ENCODE measurements at places on chromosomes 1 and 21.

GRCh38 chr1:4754816-4755215, 100.4 kb downstream of the AJAP1 start:
- no peak for DNase-seq

DNA sequence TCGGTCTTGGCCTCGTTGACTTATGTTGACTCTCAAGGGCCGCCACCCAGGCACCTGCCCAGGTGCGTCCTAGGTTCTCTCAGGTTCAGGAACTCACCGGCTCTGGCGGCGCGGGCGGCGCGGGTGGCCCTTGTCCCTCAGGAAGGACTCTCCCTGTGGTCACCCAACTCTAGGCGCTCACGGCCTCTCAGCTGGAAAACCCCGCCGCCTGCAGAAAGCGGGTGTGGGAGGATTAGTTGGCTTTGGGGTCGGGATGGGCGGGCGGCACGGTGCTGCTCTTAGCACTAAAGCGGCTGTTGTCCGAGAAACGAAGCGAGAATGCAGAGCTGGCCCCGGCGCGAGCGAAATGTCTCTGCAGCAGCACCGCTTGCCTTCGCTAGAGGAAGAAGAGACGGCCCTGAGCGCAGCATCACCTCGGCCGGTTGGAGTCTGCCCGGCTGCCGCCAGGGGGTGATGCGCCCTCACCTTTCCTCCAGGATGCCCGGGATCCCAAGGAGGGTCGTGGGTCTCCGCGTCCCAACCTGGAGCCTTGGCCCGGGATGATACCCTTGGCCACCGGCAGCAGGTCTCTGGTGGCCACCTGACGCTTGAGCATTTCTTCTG, 8.1 kb upstream of the TADA1 start:
- no peak for DNase-seq

DNA sequence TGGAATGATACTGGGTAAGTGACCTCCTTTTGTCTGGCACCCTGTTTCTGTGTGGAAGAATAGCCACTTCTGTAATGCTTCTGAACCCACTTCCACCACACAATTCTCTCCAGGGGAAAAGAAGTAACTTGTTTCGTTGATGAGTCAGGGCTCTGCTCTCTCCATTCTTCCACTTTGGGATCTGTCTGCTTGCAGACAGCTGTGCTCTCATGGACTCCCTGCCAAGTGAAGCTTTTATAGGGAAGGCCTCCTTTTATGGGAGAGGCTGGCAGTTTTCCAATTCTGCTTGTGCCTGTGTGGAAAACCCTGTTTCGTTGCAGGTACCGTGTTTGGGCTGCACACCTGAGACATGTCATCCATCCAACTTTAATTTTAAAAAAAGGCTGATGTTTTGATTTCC, 130.7 kb downstream of the GIPC2 start:
- no peak for DNase-seq

- peak; percentile 70 for DNase-seq
Measured at GRCh38 chr21:15003463-15004135, 61.2 kb downstream of the NRIP1 start.

- no peak for DNase-seq
Measured at GRCh38 chr1:151237678-151238466, 16.7 kb upstream of the PSMD4 start.

- DNase-seq = peak; percentile 80
Measured at GRCh38 chr1:27234049-27234882, at the start of gene WDTC1. Gene WDTC1, plus strand, starts transcription at chr1:27234632. Its CDS starts 26,423 bp downstream, at chr1:27261055.

GRCh38 chr1:51520700-51521248, 1.7 kb upstream of the EPS15 start:
- DNase-seq = no peak

- DNase-seq = no peak
Measured at GRCh38 chr1:97379387-97380075, 541.3 kb downstream of the DPYD start.

- DNase-seq = no peak
Measured at GRCh38 chr1:153790966-153791647, 15.9 kb downstream of the SLC27A3 start.

GRCh38 chr21:29647353-29647781, 292.4 kb downstream of the GRIK1 start:
- DNase-seq = no peak

- no peak for DNase-seq
Measured at GRCh38 chr1:78918157-78918556, 88.4 kb downstream of the ADGRL4 start.

DNA sequence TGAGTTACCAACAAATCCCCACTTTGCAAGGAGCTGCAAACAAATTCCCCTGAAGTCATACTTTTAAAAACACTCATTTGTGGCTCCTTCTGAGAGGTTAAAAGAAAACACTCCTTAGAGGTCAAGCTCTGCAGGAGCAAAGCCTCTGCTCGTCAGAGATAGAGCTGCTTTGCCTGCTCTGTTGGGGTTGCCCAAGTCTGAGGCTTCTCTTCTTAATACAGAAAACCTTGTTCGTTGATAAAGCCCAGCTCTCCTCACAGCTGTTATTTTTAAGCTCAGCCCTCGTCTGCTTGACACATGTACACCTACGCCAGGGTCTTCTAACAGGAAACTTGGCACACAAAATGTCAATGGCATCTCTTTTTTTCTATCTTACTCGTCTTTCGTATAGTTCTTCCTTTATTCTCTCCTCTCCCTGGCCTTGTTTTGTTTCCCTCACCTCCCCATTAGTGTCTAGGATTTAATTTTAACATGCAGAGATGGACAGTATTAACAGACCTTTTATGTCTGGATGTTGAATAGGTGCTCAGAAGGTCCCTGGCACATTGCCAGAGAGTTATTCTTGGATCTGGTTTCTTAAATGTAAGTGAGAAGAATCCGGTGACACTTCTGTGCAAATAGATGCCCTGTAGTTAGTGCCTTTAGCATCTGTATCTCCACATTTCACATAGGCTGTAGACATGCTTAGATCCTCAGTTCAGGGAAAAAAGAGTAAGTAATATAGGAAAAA, 86.0 kb downstream of the LRRC53 start:
- DNase-seq = no peak

- no peak for DNase-seq
Measured at GRCh38 chr1:117594261-117594990, 11.4 kb upstream of the TENT5C start.

DNA sequence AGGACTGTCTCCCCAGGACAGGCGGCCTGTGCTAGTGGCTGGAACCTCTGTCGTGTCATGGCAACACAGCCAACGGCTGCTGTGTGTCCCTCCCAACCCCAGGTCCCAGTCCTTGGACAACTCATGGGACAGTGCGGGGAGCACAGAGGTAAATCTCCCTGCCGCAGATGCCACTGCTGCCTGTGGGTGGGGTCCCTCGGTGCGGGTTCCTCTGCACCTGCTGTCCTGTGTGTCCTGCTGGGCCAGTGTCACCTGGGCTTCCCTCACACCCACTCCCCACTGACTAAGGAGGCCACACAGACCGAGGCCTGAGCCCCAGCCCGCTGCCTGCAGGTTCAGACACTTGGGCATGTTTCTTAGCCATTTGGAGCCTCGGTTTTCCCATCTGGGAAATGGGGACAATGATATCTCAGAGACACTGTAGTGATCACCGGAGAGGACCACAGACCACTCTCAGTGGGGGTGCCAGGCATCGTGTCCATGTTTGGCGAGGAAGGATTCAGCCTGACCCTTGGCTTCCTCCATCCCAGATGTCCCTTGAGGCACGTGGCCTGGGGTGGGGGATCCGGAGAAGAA, 96.5 kb downstream of the SIK1 start:
- no peak for DNase-seq

GRCh38 chr1:97034651-97035050, 313.1 kb downstream of the PTBP2 start:
- no peak for DNase-seq

DNA sequence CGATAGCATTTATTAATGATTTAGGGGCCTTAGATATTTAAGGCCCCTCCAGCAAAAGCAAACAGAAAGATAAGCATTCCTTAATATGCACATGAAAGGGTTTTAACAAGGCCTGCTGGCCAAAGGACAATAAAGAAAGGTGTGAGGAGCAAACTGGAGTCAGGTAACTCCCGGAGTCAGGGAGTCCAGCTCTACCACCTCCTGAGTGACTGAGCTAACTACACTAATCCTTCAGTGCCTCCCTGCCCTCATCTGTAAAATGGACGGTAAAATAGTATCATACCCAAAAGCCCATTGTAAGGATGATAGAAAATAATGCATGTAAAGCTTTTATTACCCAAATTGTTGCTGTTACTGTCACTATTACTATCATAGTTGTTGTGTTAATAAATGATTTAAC, 161.7 kb downstream of the SIPA1L2 start:
- no peak for DNase-seq

GRCh38 chr1:231636157-231636556, 9.6 kb downstream of the DISC1 start:
- DNase-seq = no peak

DNA sequence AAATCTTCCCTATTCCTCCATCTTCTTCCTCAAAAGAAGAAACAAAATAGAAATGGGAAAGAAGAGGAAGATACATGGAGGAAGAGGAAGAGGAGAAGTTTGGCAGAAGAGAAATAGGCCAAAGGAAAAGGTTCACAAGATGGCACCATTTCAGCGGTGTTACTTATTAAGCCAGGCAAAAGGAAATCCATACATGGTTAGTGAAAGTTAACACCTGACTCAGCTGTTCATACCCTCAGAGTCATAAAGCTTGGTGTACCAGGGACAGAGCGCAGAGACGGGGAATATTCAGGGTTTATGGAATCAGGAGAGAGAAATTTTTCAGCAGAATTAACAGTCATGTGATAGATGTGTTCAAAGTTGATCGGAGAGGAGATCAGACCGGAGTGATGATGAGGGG, 70.6 kb downstream of the COQ8A start:
- no peak for DNase-seq

DNA sequence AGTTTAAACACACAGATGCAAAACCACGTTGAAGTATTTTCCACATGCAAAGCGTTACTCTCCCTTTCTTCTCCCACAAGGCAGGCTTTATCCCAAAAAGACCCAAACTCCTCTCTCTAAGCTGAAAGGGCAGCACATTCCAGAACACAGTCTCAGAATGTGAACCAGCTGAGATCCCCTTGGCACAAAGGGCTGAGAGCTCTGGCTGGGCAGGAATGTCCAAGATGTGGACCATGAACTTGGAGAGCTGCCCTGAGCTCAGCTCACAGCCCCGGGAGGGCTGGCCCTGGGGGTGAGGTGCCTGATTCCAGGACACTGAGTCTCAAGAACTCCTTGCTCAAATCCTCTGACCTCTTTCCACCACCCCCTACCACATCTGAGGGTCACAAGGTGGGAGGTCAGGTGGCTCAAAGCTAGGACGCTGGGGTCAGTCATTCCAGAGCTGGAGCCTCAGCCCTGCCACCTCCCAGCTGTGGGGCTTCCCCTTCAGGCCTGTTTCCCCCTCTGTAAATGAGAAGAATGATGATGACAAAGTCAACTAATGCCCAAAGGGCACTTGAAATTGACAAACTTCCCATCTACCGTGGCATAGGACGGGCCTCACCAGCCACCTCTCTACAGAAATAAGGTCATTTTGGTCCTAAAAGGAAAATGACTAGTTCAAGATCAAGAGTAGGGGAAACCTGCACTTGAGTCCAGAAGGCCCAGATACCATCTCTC, 11.5 kb downstream of the ALDH4A1 start:
- DNase-seq = no peak

- no peak for DNase-seq
Measured at GRCh38 chr1:181969902-181970301, 91.6 kb downstream of the ZNF648 start.

GRCh38 chr1:233064988-233065387, 114.6 kb downstream of the NTPCR start:
- DNase-seq = no peak

DNA sequence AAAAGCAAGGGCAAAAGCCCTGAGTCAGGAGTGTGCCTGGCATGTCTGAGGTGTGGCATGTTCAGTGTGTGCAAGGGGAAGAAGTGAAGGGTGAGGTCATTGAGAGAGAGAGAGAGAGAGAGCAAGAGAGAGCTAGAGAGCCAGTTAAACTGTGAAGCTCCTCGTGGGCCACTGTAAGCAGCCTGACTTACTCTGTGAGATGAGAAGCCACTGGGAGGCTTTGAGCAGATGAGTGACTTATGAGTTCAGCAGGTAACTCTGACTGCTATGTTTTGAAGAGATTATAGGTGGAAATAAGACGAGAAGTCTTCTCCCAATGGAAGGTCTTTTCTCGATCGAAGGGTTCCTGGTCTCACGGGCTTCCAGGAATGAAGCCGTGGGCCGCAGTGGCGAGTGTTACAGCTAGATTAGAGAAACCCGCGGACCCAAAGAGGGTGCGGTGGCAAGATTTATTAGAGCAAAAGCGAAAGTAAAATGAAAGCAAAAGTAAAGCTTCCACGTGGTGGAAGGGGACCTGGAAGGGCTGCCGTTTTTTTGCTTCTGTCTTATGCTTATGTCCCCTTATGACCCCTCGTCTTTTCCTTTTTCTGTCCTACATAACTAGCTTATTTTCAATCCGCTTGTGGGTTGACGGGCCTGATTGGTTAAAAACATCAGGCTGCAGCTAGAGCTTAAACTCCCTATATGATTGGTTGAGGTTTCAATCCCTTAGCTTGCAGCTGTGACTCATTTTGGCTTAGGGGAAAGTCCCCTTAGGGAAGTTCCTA, 323.1 kb upstream of the FAM78B start:
- no peak for DNase-seq

DNA sequence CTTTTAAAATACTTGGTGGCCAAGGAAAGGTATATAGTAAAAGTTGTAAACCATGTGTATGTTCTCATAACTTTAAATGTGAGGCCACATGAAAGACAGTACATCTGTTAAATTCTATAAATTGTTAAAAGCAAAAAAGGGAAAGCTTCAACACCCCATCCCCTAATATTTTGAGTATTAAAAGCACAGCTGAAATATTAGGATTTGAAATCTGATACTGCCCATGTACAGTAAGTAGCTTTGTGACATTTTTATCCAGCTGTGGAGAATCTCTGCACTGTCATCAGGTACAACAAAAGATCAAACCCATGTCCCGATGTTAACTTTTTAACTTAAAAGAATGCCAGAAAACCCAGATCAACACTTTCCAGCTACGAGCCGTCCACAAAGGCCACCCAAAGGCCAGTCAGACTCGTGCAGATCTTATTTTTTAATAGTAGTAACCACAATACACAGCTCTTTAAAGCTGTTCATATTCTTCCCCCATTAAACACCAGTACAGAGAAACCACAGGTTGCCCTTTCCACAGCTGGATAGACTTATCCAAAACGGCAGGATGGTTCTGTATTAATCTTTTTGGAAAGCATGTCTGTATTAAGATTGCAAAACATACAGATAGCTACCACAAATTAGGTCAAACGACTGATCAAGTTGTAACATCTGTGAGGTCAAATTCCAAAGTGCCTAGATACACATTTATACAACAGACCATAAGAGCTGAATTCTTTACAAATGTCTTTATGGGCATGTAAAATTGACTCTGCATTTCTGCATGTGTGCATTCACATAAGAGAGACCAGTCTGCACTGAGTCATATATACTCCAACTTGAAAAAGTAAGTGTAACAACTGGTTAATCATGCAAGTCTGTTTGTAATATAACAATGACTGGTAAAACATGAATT, 5.2 kb downstream of the IRF2BP2 start:
- DNase-seq = no peak

DNA sequence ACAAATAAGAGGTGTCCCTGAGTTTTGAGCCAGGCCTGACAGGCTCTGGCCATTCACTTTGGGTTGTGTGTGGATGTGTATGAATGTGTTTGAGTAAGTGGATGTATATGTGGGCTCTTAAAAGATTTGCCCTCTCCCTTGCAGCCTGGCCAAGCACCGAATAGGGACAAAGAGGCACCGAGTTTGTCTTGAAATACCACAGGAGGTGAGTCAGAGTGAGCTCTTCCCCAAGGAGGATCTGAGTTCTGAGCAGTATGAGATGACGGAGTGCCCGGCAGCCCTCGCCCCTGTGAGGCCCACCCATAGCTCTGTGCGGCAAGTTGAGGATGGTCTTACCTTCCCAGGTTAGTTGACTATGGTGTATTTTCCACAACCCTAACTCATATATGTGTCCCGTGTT, 19.0 kb downstream of the KDM4A start:
- no peak for DNase-seq

GRCh38 chr1:213561870-213562269, 425.9 kb upstream of the PROX1 start:
- DNase-seq = no peak

Measured in NCI-H1436 treated with DMSO at 0.1 percent for 48 hours (cell line).